ENCODE measurements at places on chromosomes 11 and 22. TPM values are rescaled to one million over a fixed set of nuclear protein-coding genes. Genes with fewer than 3 reads are reported as not detected.

DNA sequence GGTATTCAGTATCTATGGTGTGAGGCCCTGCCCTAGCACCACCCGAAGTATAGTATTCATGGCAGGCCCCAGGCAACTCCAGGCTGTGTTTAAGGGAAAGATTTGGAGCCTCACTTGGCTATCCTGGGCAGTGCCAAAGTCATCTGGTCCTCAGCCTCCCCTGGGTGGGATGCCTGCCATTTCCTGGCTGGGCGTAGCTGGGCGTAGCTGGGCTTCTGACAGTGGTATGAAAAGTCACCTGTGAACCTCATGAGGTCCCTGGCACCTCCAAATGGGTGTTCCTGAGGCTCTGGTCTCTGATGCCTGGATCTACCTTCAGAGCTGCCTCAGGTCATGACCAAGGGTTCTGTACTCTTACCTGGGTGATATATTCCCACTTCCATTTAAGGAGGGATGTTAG, 113.0 kb upstream of the PARVA start:
- no peaks in the 10 kb centered on the region for H3K4me1 ChIP-seq
- no peaks in the 10 kb centered on the region for H3K36me3 ChIP-seq
- no peaks in the 10 kb centered on the region for H3K27me3 ChIP-seq
- DNase-seq: no peak
- no peak overlapping the region for H3K27ac ChIP-seq

- DNase-seq: no peak
- H3K27me3 ChIP-seq: no peaks in the 10 kb centered on the region
- H3K4me1 ChIP-seq: no peaks in the 10 kb centered on the region
- no peak overlapping the region for H3K27ac ChIP-seq
These were observed 478.3 kb upstream of the ISX start for GRCh38 chr22:34587357-34588356.

GRCh38 chr11:113628912-113629311, 77.2 kb downstream of the TMPRSS5 start:
- H3K27me3 ChIP-seq: no peaks in the 10 kb centered on the region
- DNase-seq: no peak
- H3K36me3 ChIP-seq: no peaks in the 10 kb centered on the region
- no peak overlapping the region for H3K4me3 ChIP-seq
- no peaks in the 10 kb centered on the region for H3K4me1 ChIP-seq

GRCh38 chr11:102368472-102368871, 21.5 kb downstream of the BIRC2 start:
- H3K4me3 ChIP-seq: no peak overlapping the region
- peaks cover 31% of the 10 kb centered on the region for H3K36me3 ChIP-seq
- no peaks in the 10 kb centered on the region for H3K4me1 ChIP-seq

DNA sequence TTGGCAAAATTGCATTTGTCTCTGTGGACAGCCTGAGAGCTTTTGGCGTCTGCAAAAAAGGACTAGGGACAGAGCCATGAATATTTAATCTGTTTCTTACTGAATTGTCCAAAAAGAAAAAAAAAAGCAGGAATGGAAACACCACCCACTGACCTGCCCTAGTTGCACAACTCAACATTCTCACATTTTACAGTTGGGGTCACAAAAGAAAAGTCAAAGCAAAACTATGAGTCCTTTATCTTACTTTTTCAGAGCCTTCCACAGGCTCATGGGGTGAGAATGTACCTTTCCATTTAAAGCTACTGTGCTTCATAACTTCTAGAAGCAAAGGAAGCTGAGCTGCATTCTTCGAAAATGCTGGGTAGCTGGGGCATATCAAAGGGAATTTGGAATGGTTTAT, 225.7 kb downstream of the FAM76B start:
- H3K27me3 ChIP-seq: no peaks in the 10 kb centered on the region
- no peak overlapping the region for H3K4me3 ChIP-seq

The ABCC8 gene
- polyA plus RNA-seq: 0.22 TPM

Data from B cell (primary cell).